CD4-positive, alpha-beta T cell treated with Interleukin-17A for 1 hour (primary cell): ENCODE measurements at places on chromosomes 7 and 10.

GRCh38 chr7:142012825-142013511, 17.3 kb downstream of the MGAM start:
- DNase-seq: no peak

GRCh38 chr7:155808549-155809331, 3.5 kb downstream of the SHH start:
- no peak for DNase-seq

DNA sequence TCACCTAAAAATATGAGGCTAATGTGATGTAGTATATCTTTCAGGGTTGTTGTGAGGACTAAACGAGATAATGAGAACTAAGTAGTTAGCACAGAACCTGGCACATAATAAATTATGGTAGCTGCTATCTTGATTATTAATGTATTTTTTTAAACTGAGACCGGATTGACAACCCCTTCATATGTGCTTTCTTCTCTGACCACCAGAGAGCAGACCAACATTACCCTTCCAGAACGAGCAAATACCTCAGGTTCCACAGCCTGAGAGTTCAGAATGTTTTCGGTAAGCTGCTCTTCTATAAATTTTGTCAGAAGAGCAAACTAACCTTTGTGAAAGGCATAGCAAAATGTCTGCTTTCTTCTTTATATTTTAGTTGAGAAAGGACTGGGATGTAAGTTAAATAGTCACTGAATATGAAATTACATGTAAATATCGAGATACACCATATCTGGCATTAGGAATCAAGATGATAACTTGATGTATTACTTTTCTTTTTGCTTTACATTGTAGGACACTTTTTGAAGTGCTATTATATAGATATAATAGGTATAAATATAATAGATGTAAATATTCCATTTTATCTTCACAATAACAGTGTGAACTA, 13.6 kb upstream of the BPGM start:
- DNase-seq: peak; percentile 76

- DNase-seq: no peak
Measured at GRCh38 chr7:37427276-37427940, 21.3 kb downstream of the ELMO1 start.

- DNase-seq: no peak
Measured at GRCh38 chr7:99011341-99011705, 132.6 kb downstream of the SMURF1 start.

DNA sequence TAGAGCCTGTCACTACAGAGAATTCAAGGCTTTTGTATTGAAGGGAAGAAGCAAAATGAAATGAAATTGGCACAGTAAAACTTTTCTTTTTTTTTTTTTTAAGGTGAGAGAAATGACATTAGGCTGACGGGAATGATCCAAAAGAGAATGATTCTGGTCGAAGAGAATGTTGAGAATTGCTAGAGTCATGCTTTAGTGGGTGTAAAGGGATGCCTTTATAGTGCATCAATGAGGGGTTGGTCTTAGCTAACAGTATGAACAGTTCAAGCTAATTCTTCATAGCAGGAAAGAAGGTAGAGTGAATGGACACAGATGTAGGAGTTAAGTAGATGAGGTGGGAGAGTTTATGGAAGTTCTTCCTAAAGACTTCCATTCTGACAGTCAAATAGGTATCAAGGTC, 32.3 kb upstream of the LSM8 start:
- DNase-seq: no peak

DNA sequence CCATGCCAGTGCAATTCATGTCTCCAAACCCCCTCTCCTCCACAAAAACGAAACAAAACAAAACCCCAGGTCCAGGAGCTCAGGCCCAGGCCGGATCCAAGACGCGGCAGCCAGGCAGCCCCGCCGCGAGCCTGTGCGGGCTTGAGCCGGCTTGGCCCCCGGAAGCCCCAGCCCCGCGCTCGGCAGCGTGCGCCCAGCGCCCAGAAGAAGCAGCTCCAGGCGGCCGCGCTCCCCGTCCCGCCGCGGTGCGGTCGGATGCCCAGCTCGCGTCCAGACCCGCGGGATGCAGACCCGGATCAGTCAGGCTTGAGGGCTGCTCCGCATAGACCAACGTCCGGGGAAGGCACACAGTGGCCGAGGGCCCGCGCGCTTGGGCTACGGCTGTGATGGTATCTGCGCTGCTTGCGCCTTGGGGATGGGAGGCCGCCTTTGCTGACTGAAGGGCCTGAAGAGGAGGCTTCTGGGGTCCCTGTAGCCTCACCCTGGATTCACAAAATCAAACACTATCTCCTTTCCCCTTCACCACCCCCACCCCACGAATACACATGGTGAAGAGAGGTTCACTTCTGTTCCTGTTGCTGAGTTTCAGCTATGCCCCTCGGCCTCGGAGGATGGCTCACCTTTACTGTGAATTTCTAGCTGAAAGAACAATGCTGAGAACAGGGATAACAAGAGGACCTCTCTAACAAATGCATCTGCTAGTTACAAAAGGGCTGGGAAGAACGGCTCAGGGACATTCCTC, 79.9 kb upstream of the EN2 start:
- DNase-seq: no peak

- DNase-seq: no peak
Measured at GRCh38 chr10:123781956-123782500, 109.6 kb downstream of the CPXM2 start.

DNA sequence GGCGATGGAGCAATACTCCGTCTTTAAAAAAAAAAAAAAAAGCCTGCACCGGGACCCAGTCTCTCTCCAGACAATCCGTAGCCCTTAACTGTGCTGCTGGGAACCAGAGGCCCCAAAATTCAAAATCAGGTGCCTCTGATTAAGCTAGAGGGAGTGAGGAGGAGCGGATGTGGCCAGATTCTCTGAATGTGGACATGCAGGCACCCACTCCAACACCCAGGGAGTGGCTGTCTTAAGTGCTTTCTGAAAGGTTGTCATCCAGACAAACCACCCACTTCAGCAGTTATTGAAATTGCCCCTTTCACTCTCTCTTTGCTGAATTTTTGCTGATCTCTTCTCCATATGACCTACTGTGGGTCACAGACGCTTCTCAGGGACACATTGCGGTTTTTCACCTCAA, 14.2 kb downstream of the NRP1 start:
- no peak for DNase-seq

DNA sequence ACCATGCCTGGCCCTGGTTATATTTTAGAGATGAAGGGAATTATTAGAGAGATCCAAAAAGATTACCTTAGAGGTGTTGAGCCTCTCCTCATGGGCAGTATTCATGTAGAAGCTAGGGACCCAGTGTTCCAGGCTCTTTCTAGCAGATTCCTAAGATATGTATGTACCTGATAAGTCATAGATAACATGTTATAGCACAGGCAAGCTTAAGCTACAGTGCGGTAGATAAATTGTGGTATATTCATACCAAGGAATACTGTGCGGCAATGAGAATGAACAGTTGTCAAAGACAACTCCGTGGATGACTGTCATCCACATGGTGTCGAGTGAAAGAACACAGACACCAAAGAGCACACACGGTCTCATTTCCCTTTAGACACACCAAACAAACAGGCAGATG, 53.1 kb downstream of the TACR2 start:
- no peak for DNase-seq

DNA sequence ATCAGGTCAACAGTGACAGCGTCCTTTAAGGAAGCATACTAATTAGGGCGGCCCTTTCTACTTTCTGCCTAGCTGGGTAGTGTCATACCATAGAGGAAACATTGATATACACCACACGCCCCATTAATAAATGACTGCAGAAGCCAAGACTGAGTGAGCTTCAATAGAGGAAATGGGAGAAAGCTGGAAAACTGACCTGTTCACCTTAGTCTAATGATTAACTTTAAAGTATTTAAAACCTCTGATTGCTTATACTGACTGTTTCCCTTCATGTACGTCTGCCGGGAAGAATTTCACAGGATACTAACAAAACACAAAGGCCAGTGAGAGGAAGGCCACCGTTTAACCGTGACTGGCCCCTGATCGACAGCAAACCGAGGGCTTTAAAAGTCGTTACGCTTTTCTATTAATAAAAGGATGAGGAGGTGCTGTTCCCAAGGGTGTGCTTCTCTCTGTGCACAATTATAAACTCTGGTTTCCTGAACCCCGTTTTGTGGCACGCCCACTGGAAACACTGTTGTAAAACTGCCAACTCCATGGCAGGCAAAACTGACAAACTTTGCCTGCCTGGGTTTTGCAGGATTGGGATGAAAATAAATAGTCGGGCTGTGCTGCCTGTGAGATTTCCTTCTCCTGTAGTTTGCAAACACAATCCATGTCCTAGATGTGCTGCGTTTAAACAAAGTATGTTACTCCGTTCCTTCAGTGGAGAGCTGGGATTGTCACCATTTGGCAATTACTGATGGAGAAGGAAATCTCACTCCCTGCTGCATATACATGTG, 137.6 kb downstream of the NRP1 start:
- no peak for DNase-seq

DNA sequence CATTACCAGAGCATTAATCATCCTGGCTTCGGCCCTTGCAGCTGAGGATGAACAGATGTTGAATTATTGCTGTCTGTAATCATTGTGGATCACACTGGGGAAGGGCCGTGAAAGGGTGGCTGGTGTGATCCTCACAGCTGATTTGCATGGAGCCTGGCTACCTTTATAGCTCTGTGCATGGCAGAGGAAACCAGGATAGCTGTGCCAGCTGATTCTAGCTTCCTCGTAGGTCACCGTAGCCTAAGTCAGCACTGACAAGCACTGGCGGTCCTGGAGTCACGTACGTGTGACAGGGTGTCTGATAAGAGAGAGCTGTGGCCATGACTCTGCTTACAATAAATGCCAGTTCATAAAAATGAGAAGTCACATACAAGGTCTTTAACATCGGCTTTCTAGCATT, 76.5 kb downstream of the INSYN2A start:
- DNase-seq: no peak

- DNase-seq: no peak
Measured at GRCh38 chr10:909831-910230, 21.7 kb downstream of the LARP4B start.

DNA sequence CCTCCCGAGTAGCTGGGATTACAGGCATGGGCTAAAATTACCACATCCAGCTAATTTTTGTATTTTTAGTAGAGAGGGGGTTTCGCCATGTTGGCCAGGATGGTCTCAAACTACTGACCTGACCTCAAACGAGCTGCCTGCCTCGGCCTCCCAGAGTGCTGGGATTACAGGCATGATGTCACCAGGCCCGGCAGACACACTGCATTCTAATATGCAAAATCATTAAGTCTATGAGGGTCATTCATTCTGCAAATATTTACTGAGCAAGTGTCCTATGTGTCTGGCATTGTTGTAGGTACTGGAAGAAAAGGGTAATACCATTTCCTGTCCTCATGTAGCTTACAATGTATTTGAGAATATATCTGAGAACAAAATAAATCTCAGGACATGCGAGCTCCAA, 2.7 kb downstream of the PUS7 start:
- no peak for DNase-seq

- DNase-seq: no peak
Measured at GRCh38 chr10:85674851-85675250, 691.7 kb downstream of the GRID1 start.

DNA sequence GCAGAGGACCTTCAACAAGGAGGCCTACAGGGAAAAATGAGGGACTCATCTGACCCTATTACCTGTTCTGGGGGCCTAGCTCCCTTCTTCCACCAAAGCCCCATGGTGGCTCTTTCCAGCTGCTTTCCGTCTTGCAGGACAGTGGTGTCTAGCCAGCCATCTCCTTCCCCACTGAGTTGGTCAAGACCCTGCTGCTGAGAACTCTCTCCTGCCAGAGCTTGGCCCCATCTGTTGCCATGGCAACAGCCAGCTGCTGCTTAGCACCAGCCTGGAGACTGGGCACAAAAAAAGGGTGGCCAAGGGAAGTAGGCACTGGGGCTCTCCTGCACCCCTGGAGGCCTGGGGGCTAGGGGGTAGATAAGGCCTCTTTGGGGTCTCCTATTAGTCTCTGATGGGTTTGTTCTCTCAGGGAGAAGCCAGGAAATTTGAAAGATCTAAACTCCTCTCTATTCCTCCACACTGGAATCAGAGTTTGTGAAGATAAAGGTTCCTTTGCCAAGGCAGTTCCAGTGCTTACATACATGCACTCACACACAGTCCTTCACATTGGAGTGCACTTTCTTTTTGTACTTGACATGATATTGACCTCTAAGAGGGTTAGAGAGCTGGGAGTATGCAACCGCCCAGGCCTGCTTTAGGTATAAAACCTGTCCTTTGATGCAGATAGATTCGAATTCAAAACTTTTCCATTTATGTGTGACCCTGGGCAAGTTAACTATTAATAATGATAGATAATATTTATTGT, 15.8 kb downstream of the TSPAN33 start:
- DNase-seq: no peak

DNA sequence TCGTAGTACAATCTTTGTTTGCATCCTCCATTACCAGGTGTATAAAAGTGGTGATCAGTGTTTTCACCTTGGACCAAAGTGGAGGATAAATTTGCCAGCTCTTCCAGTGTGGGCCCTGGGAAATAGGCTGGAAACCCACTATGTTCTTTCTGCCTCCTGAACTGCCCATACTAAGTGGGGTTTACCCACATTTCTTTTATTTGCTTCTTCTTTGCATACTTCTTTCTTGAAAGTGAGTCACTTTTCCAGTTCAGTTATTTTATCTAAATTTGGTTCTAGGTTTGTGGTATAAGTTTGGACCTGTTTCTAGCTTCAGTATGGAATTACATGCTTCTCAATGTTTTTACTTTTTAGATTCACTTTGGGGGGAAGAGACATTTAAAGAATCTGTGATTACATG, 126.2 kb upstream of the ACBD5 start:
- DNase-seq: no peak

GRCh38 chr7:12735923-12736322, 48.5 kb downstream of the ARL4A start:
- DNase-seq: no peak

- no peak for DNase-seq
Measured at GRCh38 chr7:102856036-102856435, 56.8 kb upstream of the LRRC17 start.

GRCh38 chr7:1536743-1537534, 6.4 kb downstream of the MAFK start:
- no peak for DNase-seq

GRCh38 chr7:50771120-50772002, 11.3 kb downstream of the GRB10 start:
- DNase-seq: no peak

GRCh38 chr10:16741540-16741939, 75.7 kb downstream of the RSU1 start:
- DNase-seq: no peak

DNA sequence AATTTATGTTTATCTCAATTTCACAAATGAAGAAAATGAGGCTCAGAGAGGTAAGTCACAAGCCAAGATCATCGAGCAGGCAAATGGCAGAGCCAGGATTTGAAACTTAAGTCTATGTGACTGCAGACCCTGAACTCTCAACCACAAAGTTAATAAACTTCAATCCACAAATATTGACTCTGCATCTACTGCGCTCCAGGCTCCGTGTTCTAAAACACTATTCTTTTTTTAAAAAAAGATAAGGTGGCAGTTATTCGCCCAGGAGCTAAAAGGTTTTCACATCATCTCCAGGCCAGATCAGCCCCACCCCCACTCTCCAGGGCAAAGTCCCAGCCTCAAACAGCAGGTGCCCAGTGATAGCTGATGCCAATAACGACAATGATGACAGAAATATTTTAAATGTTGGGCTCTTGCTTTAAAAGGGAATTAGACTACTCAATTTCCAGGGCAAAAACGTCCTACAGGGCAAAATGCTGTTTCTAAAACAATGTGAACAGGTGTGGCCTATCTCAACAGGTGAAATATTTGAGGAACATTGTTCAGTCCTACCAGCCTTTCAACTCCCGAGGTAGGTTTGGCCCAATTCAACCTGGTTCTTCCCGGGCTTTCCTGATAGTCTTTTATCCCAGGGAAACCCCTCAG, 85.2 kb downstream of the SORBS1 start:
- DNase-seq: no peak

- DNase-seq: no peak
Measured at GRCh38 chr10:107913317-107914294, 749.1 kb upstream of the SORCS1 start.

- DNase-seq: no peak
Measured at GRCh38 chr7:130419658-130420057, 21.2 kb downstream of the CEP41 start.
